Stimulated activated CD8-positive, alpha-beta memory T cell treated with anti-CD3 and anti-CD28 coated beads, Interleukin-15, amount 100 ng/mL, for 48 hours (primary cell): ENCODE measurements at places on chromosomes 1 and 21.

GRCh38 chr1:226697929-226698544 lies 41.0 kb downstream of the ITPKB start:
- no peak for DNase-seq

GRCh38 chr21:43328958-43329691 lies 97.8 kb downstream of the SIK1 start:
- no peak for DNase-seq

DNA sequence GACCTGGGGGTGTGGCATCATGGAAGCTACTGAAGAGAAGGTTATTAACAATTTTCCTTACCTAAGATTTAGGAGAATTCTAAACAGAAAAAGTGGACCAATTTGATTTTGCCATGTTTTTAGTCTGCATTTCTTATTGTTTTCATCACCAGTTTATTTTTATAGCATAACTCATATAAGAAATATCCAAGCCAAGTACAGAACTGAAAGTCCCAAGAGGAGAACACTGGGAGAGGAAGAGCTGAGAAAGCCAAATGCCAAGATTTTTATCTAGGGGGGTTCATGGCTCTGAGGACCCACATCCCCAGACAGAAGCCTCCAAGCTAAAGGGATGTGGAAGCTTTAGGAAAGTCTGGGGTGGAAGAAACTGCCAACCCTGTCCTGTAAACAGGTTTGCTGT lies 109.4 kb upstream of the DUSP10 start:
- no peak for DNase-seq

DNA sequence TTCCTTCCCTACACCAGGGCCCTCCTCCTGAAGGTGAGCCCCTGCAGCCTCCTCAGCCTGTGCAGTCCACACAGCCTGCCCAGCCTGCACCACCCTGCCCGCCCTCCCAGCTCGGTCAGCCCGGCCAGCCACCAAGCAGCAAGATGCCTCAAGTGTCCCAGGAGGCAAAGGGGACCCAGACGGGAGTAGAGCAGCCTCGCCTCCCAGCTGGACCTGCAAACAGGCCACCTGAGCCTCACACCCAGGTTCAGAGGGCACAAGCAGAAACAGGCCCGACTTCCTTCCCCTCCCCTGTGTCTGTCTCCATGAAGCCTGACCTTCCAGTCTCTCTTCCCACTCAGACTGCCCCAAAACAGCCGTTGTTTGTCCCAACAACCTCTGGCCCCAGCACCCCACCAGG lies 38.8 kb downstream of the ZBTB17 start:
- no peak for DNase-seq

DNA sequence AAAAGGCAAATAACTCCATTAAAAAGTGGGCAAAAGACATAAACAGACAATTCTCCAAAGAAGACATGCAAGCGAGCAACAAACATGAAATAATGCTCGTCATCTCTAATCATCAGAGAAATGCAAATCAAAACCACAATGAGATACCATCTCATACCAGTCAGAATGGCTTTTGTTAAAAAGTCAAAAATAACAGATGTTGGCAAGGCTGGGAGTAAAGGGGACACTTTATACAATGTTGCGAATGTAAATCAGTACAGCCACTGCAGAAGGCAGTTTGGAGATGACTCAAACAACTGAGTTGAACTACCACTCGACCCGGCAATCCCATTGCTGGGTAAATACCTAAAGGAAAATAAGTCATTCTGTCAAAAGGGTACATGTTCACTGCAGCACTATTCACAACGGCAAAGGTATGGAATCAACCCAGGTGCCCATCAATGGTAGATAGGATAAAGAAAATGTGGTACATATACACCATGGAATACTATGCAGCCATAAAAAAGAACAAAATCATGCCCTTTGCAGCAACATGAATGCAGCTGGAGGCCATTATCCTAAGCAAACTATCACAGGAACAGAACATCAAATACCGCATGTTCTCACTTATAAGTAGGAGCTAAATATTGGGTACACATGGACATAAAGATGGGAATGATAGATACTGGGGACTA lies 25.9 kb downstream of the TSPAN2 start:
- peak; percentile 15 for DNase-seq

GRCh38 chr1:42915456-42915855 lies 43.2 kb downstream of the SLC2A1 start:
- DNase-seq = no peak

- DNase-seq = no peak
Observed at GRCh38 chr1:201609661-201610318, 70.9 kb downstream of the NAV1 start.

DNA sequence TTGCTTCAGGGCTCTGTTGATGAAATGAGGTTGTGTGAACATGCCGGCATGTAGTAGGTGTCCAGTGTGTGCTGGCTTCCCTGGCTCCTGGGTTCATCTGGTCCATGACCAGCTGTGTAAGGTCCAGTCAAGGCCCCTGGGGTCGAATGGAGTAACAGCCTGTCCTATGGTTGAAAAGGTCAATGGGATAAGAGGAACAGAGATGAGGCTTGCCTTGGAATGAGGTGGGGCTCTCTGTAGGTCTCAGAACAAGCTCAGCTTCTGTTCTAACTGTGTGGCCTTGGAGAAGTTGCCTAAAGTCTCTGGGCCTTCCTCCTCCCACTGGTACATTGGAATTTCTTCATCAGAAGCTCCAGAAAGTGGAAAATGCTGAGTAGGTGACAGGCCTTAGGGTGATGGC lies 26.6 kb downstream of the RPS6KA1 start:
- no peak for DNase-seq

DNA sequence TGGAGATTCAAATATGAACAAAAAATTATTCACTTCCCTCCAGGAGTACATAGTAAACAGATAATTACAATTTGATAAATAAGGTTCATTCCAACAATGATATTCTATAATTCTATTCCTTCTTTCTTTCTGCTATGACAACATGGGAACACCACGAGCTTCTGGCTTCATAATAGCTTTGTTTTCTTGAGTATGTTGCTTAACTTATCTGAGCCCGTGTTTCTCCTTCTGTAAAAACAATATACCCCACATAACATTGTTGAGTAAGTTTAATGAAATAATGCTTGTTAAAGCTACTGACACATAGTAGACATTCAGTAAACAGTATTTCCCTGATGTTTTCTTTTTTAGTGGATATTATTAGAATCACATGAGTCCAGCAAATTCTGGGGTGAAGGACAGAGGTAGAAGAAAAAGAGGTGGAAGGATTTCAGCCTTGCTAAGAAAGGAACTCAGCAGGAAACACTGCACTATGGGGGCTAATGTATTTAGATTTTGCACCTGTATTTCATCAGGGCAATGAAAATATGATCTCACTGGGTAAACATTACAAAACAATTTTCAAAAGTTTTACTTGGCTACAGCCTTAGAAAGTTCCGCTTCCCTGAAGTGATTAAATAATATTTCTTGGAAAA lies 430.8 kb upstream of the C1orf87 start:
- DNase-seq = no peak

GRCh38 chr1:24725209-24725651 lies 20.0 kb upstream of the CLIC4 start:
- DNase-seq = no peak

DNA sequence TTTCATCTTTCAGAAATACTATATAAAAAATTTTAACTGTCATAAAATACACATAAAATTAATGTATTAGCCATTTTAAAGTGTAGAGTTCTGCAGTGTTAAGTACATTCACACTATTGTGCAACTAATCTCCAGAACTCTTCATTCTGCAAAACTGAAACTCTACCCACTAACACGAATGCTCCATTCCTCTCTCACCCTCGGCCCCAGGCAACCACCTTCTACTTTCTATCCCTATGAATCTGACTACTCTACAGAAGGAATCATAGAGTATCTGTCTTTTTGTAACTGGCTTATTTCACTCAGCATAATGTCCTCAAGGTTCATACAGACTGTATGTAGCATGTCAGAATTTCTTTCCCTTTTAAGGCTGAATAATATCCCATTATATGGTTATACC lies 43.4 kb downstream of the LTN1 start:
- DNase-seq = no peak

DNA sequence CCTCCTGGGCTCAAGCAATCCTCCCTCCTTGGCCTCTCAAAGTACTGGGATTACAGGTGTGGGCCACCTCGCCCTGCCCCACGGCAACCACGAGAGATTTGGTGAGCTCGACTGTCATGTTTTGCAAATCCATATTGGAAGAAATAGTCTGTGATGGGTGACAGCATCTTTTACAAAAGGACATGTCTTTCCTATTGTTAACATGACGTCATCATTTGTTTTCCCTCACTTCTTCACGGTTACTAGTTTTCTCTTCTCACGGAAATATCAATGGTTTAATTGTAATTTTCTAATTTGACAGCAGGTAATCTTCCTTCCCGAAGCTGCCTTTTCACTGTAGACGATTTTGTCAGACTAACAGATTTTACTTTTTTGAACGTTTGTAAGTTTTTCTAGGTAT lies 110.8 kb upstream of the GREM2 start:
- DNase-seq = no peak

GRCh38 chr1:55822891-55823290 lies 607.7 kb upstream of the USP24 start:
- DNase-seq = no peak

DNA sequence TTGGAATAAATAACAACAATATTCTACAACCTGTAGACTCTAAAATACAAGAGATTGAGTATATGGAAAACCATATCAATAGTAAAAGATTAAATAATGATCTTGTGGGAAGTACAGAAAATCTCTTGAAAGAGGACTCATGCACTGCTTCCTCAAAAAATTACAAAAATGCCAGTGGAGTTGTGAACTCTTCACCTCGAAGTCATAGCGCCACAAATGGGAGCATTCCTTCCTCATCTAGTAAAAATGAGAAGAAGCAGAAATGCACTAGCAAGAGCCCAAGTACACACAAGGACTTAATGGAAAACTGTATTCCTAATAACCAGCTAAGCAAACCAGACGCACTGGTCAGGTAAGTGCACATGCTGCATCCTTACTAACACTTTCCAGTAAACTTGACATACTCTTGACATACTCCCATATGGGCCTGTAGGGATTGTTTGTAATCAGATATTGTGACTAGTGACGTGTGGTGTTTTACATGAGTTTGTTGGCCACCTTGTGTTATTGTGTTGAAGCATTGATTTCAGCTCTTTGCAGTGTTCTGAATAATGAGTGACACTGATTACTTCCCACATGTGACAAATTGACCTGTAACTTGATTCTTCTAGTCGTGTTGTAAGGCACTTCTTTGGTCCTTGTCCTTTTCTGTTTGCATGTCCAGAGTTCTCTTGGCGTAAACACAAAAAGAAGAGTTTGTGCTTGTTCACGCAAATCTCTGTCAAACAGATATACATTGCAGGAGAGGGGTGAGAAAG lies 28.0 kb downstream of the MACO1 start:
- DNase-seq = no peak

GRCh38 chr1:67843331-67843730 lies 10.1 kb upstream of the GNG12 start:
- DNase-seq = no peak

DNA sequence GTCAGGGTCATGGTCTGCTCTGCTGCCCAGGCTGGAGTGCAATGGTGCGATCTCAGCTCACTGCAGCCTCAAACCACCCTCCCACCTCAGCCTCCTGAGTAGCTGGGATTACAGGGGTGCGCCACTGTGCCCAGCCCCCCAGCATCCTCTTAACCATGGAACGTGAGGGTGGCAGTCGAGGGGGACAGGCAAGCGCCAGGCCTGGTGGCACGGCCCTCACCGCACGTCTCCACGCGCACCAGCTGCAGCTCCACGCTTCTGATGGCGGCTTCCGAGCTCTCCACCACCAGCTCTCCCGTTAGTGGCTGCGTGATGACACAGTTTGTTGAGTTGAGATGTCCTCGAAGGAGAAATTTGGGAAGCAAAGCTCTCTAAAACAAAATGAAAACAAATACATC lies 39.1 kb downstream of the VPS26C start:
- no peak for DNase-seq

DNA sequence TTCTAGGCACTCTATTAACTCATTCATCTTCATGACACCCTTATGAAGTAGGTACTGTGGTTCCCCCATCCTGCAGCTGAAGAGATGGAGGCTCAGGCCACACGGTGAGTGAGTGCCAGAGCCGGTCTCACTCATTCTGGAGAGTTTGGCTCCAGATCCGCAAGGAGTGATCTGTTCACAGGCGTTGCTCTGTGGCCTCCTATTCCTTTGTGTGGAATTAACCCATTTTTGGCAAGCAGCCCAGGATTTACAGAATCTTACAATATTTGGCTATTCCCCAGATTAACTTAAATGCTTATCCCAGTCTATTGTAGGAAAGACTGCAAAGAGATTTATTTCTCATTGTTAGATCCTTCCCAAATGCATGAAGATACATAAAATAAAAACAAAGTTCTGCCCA lies 29.6 kb downstream of the KIAA0040 start:
- DNase-seq = no peak

DNA sequence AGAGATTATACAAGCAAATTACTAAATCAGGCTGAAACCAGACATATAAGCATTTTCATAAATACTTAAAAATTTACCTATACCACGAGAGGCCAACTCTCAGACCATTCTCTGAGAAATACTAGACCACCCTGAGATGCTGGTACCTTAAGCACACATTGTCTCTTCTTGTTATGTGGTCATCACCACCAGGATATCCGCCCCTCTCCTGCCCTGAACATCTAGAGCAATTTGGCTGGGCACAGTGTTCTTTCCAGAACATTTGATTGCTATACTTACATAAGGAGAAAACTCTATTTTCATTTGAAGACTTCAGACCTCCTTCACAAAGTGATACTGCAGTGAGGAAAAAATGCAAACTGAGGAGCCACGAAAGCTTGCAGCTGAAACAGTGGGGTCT lies 36.2 kb upstream of the DUSP10 start:
- no peak for DNase-seq

DNA sequence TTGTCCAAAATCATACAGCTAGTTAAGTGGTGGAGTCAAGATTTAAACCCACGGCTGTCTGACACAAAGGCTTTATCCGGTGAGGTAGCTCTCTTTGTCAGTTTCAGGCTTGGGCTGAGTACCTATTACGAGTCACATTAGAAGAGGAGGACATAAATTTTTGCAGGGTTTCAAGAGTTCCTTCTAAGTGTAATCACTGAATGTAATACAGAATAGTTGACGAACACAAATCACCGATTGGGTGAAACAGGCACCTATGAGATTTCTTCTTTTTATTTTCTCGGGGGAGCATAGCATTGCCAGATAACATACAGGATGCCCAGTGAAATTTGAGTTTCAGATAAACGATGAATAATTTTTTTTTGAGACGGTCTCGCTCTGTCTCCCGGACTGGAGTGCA lies 847 bp downstream of the PSMD4 start:
- no peak for DNase-seq

GRCh38 chr1:11527541-11528452 lies 48.8 kb downstream of the DISP3 start:
- no peak for DNase-seq

GRCh38 chr1:93692983-93693591 lies 11.4 kb upstream of the BCAR3 start:
- DNase-seq = peak; percentile 59

GRCh38 chr1:54365398-54365797 lies 40.8 kb downstream of the SSBP3 start:
- no peak for DNase-seq

GRCh38 chr1:31763671-31764311 lies 349 bp downstream of the ADGRB2 start:
- no peak for DNase-seq

- no peak for DNase-seq
Observed at GRCh38 chr1:201954263-201955008, 867 bp upstream of the TIMM17A start.

- no peak for DNase-seq
Observed at GRCh38 chr1:88740784-88741183, 56.7 kb downstream of the PKN2 start.
